NCI-H1092 (cell line): ENCODE measurements at places on chromosomes 2 and 18.

DNA sequence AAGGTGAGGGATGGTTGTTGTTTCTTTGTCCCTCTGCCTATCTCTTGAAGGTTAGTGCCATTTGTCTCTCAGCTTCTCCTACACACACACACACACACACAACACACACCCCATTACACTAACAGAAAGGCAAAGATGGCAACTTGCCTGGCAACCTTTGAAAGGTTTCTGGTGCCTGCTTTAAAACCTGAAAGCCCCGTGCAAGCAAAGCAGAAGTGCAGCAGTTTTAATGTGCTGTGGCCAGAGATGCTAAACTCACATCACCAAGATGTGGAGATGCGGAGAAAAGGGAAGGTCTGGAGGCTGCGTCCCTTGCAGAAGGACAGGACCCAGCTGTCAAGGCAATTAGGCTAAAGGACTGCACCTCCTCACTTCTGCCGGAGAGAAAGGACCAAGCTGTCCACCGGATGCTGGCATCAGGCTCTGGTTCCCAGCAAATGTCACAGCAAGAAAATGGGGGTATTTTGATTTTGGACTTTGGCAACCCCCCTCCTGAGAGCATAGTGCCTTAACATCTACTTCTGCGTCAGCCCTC, 196.4 kb downstream of the ARL4C start:
- DNase-seq = no peak

DNA sequence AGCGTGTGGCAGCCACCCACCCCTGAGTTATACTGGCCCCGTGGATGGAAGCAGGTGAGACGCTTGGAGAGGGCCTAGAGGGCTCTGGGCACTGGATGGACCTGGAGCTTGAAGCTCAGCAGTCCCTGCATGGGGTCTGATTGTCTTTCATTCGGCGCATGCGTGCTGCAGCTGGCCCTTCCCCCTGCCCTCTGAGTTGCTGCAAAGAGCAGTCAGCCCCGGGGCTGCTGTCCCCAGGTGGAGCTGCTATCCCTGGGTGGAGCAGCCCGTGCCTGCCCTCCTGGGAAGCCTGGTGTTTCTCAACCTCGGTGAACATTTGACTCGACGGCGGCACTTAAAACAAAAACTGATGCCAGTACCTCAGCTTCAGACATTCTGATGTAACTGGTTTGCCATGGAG, 29.6 kb downstream of the IGFBP5 start:
- DNase-seq = no peak

DNA sequence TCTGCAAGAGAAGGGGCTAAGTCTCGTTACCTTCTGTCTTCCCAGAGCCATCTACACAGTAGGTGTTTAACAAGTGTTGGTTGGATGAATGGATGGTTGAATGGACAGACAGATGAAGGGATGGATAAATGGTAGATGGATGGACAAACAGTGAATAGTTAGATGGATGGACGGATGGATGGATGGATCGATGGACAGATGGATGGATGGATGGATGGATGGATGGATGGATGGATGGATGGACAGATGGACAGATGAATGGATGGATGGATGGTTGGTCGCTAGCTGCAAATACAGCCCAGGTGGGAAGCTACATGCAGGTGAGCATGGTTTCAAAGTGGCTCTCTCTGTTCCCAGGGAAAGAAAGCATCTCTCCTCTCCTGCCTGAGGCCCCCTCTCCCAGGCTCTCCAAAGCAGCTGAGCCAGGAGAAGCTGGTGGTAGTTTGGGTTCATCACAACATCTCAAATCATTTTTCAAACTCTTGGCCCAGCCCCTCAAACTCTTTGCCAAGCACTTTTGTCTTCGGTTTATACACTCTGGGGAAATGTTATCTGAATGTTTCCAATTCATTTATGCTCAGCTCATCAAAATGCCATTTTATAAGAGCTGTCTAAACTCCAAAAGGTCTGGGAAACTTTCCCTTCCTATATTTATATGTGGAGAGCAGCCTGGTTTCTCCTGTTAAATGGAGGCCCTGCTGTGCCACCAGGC, 192.7 kb downstream of the ANAPC1 start:
- no peak for DNase-seq

DNA sequence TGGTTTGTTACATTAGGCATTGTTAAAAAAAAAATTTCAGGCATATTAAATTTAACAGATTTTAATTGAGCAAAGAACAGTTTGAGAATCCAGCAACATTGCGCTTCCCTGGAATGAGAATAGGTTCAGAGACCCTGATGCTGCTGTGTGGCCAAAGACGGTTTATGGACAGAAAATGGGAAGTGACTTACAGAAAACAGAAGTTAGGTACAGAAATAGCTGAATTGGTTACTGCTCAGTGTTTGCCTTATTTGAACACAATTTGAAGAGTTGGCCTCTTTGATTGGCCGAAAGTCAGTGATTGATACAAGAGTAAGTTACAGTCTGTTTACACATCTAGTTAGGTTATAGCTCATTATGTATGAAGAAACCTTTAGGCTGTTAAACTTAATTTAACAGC, 6.0 kb upstream of the NEDD4L start:
- DNase-seq = no peak

GRCh38 chr2:26970928-26971627, 641 bp downstream of the MAPRE3 start:
- DNase-seq = no peak

DNA sequence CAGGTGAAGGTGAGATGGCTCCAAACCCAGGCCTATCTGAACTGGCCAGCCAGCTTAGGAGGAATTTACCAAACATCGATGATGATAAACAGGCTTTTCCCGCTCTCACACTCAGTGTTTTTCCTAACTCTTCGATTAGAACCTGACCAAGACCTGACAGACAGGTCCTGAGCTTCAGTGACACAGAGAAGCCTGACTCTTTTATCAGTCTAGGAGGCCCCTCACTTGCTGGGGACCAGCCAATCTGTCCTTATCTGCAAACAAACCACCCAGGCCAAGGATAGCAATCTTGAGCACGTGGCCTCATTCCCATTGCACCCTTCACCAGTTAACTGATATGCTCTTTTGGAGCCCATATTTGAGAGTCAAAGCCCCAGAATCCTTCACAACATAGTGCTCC, 1.9 kb upstream of the ITSN2 start:
- DNase-seq = no peak

- DNase-seq = no peak
Measured at GRCh38 chr2:203155406-203155805, 83.4 kb upstream of the CYP20A1 start.

DNA sequence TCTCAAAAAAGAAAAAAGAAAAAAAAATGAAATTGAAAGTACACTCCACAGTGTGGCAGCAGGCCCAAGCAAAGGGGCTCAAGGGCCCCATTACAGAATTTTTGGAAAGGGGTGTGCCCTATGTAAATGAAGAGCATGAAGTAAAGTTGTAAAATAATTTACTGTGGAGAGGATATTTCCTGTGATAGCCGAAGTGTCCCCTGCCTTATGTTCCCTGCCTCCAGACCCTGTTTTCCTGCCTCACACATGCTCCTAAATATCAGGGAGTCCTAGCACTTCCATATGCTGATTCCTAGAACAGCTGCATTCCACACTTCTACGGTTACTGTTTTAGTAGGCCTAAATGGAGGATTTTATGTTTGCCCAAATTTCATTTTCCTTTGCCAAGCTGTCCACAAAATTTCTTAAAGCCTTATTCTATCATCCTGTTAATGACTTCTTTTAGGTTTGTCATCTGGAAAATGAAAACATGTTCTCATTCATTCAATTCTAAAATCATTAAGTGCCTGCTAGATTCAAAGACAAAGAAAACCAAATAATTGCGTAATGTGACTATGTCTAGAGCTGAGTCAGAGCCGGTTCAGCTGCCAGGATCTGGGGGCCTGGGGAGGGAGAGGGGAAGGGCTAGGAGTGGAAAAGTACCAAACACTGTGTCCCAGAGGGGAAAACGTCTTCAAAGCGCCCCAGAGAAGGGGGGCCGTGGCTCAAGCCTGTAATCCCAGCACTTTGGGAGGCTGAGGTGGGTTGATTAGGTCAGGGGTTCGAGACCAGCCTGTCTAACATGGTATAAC, 25.9 kb upstream of the IMPA2 start:
- no peak for DNase-seq

DNA sequence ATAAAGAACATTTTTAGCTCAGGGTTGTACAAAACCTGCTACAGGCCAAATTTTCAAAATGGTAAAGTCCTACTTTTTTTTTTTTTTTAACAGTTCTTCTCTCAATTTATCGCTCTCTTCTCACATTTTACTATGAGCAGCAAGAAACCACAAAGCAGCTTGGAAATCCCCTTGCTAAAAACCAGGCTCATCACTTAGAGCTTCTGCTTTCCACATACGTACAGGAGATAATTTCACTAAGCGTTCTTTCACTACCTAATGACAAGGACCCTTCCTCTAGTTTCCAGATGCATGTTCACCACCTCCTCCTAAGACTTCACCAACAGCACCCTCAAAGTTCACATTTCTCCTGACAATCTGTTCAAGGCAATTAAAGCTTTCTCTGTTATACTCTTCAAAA, 294.9 kb upstream of the CYRIA start:
- DNase-seq = no peak
